ENCODE measurements at places on chromosomes 13 and 19. TPM values are rescaled to one million over a fixed set of nuclear protein-coding genes. Genes with fewer than 3 reads are reported as not detected.

DNA sequence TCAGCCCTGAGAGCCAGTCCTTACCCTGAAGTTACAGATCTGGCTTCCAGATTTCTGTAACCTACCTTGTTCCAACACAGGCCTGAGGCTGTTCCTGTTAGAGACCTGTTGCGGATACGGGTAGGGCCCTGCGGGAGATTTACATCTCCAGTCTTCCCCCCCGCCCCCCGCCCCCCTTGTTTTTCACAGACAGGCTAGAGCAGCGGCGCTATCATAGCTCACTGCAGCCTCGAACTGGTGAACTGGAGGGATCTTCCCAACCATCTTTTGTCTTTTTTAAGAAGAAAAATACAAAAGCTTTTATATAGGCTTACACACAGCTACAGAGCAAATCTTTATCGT is 10.6 kb upstream of the CEACAM21 start:
- H3K36me3 ChIP-seq: no peaks in the 10 kb centered on the region
- H3K27me3 ChIP-seq: peaks cover 18% of the 10 kb centered on the region
- H3K27ac ChIP-seq: no peak overlapping the region

- no peak overlapping the region for H3K27ac ChIP-seq
- H3K4me1 ChIP-seq: no peaks in the 10 kb centered on the region
- no peaks in the 10 kb centered on the region for H3K27me3 ChIP-seq
- H3K36me3 ChIP-seq: no peaks in the 10 kb centered on the region
Measured at GRCh38 chr13:76023652-76024051, 387.5 kb downstream of the LMO7 start.

GRCh38 chr13:113474179-113474578 is 16.3 kb downstream of the DCUN1D2 start:
- no peak overlapping the region for H3K4me3 ChIP-seq
- H3K27ac ChIP-seq: no peak overlapping the region
- H3K36me3 ChIP-seq: peaks cover 5% of the 10 kb centered on the region

The ZNF530 gene
- 1.9 TPM for total RNA-seq

DNA sequence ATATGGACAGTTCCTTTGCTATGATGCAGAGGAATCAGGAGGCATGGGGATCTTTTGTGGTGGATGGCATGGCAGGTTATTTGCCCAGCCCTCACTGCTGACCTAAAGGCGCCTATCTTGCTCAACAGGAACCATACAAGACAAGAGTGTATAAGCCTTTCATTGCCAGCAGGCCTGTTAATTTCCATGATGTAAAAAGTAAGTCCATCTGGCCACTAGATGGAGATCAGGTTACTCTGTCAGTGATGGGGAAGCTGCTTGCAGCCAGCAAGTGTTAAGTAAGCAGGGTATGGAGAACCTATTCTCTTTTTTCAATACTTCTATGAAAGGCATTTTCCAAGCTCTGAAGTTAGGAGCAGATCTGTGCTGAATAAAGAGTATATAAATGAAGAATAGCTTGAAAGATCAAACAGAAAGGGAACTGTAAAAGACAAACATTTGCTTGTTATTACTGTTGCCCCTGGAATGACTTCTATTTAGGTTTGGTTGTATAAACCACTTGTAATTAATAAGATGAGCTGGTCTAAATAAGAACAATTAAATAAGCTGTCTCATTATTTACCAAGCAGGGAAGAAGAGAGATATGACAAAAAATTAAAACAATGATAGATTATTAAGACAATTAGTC is 210.9 kb downstream of the RGCC start:
- H3K27me3 ChIP-seq: no peaks in the 10 kb centered on the region
- no peak overlapping the region for H3K27ac ChIP-seq
- H3K4me3 ChIP-seq: no peak overlapping the region
- no peaks in the 10 kb centered on the region for H3K4me1 ChIP-seq

All from thyroid gland (tissue), 4 donors.